Activated naive CD4-positive, alpha-beta T cell treated with anti-CD3 and anti-CD28 coated beads for 36 hours (primary cell): ENCODE measurements at places on chromosomes 1 and 21. TPM values are rescaled to one million over a fixed set of nuclear protein-coding genes. Genes with fewer than 3 reads are reported as not detected.

The GJA5 gene
- not detected for total RNA-seq

The IVL gene
- total RNA-seq = not detected

DNA sequence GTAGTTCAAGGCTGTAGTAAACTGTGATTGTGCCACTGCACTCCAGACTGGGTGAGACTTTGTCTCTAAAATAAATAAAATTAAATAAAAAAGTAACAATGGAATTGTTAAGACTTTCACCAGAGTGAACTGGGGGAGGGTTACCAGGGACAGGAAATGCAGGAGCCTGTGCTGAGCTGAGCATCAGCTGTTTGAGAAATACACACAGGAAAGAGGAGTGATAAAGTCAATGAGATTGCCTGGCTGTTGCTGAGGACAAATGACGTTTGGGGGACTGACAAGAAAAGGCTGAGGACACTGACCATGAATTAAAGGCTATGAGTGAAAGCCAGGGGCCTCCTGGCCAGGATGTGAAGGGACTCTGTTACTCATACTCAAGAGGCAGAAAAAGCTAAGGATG, 226.3 kb downstream of the SETD4 start:
- no peak for DNase-seq

The ERG gene
- not detected for total RNA-seq

- DNase-seq = peak; percentile 75
These were observed 746 bp upstream of the LAMC1 start for GRCh38 chr1:183022202-183023145.

DNA sequence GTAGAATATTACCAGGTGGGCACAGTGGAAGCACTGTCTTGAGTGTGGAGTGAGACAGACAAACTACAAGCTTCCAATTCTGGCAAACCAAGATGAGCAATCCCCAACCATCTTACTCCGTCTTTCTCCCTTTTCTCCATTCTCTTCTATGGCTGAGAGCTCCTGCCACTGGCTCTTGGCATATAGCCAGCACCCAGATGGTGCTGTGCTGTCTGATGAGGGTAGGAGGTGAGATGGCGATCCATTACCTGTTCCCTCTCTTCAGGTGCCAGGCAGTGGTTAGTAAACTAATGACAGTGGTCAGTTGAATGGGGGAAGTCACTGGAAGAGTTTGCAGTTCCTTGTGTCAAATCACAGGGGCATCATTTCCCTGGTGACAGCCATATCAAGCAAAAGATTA, 108.4 kb downstream of the FNBP1L start:
- no peak for DNase-seq

GRCh38 chr1:100364697-100365096, 12.4 kb downstream of the CDC14A start:
- DNase-seq = no peak

DNA sequence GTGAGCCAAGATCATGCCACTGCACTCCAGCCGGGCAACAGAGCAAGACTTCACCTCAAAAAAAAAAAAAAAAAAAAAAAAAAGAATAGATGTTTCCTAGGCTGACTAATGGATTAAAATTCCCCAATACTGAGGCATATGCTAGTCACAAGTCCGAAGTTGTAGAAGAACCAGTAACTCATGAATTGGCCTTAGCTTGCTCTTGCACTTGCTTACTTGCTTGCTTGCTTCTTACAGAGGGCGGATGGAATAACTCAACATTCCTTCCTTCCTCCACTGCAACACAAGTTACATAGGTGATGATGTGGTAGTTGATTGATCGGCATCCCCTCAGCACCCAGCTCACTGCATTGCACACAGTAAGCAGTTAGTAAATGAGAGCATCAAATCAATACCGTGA, 2.8 kb upstream of the TARS2 start:
- DNase-seq = no peak

The RUNX3 gene
- 83.8 TPM for total RNA-seq

DNA sequence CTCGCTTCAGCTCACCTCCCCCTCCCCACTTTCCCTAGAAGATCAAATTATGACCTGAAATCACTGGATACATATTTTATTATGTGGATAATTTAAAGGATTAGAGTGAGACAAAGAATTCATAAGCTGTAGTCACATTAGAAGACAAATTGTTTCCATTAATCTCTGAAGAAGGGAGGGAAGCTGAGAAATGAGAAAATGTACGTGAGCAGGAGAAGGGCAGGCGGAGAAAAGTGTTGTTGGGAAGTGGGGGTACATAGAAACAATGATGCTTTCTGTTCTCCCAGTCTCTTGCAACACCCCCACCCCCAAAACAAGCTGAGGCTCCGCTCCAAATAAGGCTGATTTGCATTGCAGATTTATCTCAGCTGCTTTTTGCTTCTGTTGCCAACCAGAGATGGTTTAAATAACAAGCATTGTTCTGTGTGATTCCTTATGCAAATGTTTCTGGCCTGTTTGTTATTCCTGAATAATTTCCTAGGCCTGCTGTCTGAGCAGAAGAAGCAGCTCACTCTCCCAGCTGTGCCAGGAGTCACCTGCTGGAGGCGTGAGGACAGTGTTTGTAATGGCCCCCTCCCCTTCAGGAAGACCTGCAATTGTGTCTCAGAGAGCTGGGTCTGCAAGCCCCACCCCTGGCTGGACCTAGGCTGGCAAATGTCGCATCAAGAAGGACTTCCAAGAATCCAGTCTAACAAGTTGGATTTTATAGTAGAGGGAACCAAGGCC, 121.8 kb upstream of the TNR start:
- no peak for DNase-seq

- no peak for DNase-seq
These were observed 80.7 kb upstream of the CHODL start for GRCh38 chr21:18163956-18164355.

The FCRL5 gene
- total RNA-seq = not detected

DNA sequence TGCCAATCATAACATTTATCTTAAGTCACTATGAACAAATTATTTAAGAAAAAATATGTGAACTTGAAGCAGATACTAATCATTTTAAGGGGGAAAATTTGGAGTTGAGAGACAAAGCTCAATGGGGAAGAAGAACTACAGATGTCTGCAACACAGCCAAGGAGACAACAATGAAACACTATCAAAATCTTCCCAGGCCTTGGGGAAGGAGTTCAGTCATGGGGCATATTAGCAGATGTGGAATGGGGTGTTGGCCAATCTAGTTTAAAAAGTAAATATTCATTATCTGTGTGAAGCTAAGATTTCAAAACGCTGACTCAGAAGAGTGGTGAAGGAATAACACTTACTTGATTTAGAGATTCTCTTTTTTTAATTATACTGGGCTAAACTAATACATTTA, 671.6 kb upstream of the ZP4 start:
- DNase-seq = no peak

- peak; percentile 75 for DNase-seq
These were observed 11.6 kb upstream of the S100A7A start for GRCh38 chr1:153404768-153405167.

GRCh38 chr1:11592752-11593151, 61.5 kb downstream of the FBXO2 start:
- no peak for DNase-seq

The UROD gene
- 126 TPM for total RNA-seq

The PLA2G2D gene
- 0.19 TPM for total RNA-seq

DNA sequence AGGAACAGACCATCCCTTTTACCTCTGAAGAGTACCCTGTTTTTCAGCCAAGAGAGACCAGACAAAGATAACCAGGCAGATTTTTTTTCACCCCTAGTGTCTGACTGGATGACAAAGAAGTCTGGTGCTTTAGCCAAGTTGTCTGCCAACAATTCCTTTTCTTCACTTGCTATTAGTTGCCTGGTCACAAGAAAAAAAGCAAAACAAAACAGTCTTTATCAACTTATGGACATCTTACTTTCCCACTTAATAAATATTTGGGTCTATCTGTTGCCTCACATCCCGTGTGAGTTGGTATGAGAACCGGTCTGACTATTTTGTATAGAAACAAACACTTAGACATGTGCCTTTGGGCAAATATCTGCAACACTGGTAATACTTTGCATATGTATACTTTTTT, 662.9 kb downstream of the PLPP3 start:
- no peak for DNase-seq

- DNase-seq = no peak
These were observed 364.2 kb upstream of the ZP4 start for GRCh38 chr1:238254935-238255334.

The RORC gene
- total RNA-seq = 1.6 TPM

- no peak for DNase-seq
These were observed at the start of gene GJA5 for GRCh38 chr1:147760481-147761260. TSS of gene GJA5 (minus strand) at chr1:147760602. CDS start at chr1:147759238, 1,364 bp downstream.

The SPRR1A gene
- total RNA-seq = not detected

The TOMM40L gene
- 13.2 TPM for total RNA-seq

DNA sequence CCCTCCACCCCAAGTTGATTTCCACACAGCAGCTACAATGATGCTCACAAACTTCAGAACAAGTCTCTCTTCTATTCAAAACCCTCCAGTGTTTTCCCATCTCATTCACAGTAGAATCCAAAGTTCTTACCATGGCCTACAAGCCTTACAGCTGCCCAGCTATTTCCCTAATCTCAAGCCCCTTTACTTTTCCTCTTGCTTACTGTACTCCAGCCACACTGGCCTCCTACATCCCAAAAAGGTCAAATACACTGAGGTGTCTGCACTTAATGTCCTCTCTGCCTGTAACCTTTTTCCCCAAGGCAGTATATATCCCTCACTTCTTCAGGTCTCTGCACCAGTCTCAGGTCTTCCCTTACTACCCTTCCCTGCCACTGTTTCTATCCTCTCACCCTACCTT, 2.6 kb downstream of the RAP1A start:
- DNase-seq = no peak

The CD46 gene
- total RNA-seq = 93.4 TPM

DNA sequence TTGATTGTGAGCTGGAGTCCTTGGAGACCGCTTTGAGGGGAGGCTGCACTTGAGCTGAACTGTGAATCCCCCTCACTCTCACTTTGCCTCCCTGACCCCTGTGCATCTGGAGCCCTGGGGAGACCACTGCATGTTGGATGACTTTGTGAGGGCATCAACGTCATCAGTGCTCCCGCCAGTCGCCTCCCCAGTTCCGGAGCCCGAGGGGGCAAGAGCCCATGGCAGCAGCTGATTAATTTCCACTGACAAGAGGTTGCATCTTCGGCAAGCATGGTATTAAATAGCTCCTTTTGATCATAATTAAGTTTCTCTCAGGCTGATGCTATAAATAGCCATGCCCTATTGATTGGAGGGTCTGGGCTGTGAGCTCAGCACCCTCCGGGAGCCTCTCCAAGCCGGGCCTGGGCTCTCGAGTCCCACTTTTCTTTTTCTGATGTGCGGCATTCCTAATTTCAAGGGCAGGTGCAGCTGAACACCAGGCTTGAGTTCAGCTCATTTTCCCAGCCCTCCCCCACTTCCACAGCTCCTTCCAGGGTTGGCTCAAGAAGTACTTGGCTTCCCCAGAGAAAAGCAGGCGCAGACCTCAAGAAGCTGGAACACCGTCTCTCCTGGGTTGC, 33.2 kb downstream of the KCND3 start:
- DNase-seq = no peak

The ESRRG gene
- not detected for total RNA-seq

- DNase-seq = no peak
These were observed 12.3 kb upstream of the PHC2 start for GRCh38 chr1:33443080-33443704.
